Brain microvascular endothelial cell (primary cell): ENCODE measurements at places on chromosomes 12 and 14.
A peak's percentile ranks its signal among the peaks of the same experiment; 100 is the strongest.

DNA sequence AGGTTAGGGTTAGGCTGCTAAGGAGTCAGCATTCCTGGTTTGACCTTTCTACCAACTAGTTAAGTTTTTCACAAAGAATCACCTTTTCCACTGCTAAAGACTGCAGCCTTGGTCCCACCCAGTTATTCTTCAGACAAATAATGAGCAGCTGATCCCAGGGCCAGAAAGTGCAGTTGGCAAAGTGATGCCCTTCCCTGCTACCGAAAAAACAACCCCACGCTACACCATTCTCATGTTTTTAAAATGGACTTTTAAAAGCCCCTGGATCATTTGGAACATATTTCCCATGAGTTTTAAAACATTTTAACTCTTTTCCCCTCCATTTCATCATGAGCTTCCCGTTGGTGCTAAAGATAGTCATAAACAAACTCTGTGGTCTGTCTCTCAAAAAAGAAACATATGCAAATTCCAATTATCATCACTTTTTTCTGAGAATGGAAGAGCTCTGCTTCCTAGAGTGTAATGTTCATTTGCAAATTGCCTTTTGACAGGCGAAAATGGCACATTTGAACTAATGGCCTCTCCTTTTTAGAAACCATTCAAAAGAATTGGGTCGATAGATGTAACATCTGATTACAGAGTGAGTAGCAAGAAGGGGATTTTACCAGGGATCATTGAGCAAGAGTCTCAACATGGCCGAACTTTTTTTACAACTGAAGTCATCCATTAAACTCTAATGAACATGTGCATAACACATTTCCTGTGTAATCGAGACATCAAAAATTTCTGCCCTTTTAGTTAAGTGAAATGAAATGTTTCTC is 129.3 kb upstream of the RAP1B start:
- no peak for DNase-seq

DNA sequence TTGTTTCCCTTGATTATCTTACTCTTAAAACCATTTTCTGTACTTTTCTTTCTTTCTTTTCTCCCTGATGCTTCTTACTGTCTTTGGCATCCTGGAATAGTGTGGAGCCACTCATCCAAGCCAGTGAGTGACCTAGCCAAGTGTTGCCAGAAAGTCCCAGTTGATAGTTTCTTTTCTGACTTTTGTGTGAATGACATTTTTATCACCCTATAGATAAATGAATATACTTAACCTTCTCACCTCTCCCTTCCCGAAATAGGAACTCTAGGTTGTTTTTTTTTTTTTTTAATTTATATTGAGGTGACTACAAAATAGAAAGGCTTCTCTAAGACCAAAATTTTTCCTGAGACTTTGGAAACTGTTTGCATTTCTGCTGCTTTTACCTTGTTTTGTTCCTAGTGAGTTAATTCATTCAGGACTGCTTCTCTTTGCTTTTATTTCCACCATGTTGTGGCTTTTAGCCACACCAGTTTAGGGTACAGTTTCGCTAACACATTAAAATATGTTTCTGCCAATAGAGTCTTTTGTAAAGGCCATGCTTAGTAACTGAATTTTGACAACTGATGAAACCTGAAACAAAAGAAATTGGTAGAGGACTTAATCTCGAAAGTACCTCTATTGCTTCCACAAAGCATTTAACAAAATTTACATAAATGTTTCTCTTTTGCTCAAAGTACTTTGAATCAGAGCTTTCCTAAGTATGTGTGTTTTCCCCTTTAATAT is 194.6 kb downstream of the ERC1 start:
- DNase-seq, result no peak

- peak; percentile 27 for DNase-seq
Measured at GRCh38 chr12:3885277-3886094, 12.3 kb upstream of the PARP11 start.

DNA sequence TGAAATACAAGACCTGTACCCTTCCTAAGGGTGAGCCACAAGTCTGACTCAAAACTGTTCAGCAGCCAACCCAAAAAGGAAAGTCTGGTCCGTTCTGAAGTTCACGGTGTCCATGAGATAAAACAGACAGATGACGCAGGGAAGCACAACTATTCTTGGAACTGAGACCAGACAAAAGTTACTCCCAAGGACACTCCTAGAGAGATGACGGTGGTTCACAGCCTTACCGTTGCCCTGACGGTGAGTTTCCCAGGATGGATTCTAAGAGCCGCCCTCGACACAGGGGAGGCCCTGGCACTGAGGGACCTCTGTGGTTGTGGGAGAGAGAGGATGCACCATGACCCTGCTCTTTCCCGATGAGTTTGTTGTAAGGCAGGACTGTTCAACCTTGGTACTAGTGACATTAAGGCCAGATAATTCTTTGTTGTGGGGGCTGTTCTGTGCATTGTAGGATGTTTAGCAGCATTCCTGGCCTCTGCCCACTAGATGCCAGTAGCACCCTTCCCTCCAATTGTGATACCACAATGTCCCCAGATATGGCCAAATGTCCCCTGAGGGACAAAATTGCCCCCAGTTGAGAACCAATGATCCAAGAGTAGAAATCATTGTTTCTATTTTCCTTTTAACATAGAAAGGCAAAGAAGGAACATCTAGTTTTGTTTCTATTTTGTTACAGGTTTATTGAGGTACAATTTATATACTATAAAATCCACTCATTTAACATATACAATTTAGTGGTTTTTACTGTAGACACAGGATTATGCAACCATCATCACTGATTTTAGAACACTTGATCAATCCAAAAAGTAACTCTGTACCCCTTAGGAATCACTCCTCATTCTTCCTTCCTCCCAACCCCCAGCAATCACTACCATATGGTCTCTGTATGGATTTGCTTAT is 23.0 kb downstream of the OR10P1 start:
- peak; percentile 66 for DNase-seq
